Stimulated activated CD4-positive, alpha-beta T cell treated with anti-CD3 and anti-CD28 coated beads, Interleukin-1b, Interleukin-23, amount 100 ng/mL, for 1 hour (primary cell): ENCODE measurements at places on chromosomes 13 and 19.

DNA sequence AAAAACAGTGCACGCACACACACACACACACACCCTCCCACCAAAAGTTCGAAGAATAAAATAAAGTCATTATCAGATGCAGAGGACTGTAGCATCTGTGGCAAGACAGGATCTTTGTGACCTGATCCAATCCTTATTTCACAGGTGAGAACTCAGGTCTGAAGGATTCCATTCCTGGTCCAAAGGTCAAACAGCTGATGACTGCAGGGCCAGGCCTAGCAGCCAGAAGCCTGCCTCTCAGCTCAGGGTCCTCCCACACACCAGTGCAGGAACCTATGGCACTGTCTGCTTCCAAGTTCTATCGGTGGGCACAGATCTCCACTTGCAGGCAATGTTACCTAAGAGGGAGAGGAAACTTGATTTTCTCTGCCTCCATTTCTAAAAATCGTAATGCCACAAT, 57.5 kb downstream of the SERP2 start:
- DNase-seq = no peak

DNA sequence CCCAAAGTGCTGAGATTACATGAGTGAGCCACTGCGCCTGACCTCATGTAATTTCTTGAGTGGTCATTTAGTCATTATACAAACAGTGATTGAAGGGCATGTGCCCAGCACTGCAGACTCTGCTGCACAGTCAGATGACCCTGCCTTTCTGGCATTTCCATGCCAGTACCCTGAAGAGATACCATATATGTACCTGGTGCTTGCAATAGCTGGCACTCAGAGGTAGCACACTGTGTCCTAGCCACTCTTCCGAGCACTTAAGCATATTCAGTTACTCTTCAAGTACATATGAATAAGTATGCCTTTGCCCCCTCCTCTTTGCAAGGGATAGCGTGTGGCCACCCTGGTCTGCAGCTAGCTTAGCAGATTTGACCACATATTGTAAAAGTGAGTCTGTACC, 15.5 kb downstream of the STX10 start:
- DNase-seq = no peak

- DNase-seq = no peak
Observed at GRCh38 chr19:11138601-11139300, 16.8 kb downstream of the SPC24 start.

- no peak for DNase-seq
Observed at GRCh38 chr13:106529415-106530170, 5.9 kb downstream of the EFNB2 start.

DNA sequence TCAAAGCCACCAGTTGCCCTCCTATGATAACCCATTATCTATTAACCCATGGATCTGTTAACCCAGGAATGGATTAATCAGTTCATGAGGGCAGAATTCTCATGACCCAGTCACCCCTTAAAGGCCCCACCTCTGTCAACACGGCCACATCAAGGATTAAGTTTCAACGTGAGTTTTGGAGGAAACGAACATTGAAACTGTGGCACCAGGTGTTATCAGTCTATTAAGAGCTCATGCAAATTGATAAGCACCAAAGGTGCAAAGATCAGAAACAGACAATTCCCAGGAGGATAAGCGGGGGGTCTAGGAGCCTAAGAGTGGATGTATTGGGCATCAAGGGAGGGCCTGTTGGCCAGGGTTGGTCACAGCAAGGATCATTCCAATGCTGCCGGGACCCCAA, 19.9 kb upstream of the ELAVL1 start:
- no peak for DNase-seq

GRCh38 chr13:43815204-43815603, 28.4 kb upstream of the ENOX1 start:
- DNase-seq = no peak

DNA sequence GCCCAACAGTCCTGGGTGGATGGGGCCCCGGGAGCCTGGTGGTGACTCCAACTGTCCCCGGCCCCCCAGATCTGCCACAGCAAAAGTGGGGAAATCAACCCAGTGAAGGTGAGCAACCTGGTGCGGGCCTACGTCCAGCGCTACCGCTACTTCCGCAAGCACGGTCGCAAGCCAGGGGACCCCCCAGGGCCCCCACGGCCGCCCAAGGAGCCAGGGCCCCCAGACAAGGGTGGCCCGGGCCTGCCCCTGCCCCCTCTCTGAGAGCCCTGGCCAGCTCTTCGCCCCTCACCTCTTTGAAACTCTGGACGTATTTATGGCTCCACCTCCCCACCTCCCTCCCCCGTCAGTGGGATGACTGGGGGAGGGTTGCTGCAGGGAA, 7.5 kb downstream of the IRF3 start:
- DNase-seq = no peak

GRCh38 chr19:1632462-1633268, 19.8 kb downstream of the TCF3 start:
- no peak for DNase-seq

DNA sequence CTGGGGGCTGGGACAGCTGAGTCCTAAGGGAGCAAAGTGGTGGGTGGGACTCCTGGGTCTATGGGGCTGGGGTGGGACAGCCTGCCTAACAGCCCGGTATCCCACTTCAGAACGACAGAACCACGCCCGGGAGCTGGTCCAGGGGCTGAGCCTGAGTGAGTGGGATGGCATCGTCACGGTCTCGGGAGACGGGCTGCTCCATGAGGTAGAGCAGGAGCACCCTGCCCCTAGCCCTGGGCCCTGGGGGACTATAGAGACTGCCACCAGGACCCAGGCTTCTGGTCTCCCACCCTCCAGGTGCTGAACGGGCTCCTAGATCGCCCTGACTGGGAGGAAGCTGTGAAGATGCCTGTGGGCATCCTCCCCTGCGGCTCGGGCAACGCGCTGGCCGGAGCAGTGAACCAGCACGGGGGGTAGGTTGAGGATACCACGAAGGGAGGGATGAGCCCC, 8.6 kb downstream of the SPHK2 start:
- no peak for DNase-seq

GRCh38 chr19:45780448-45781213, 1.7 kb downstream of the DMPK start:
- no peak for DNase-seq

- no peak for DNase-seq
Observed at GRCh38 chr13:32924886-32925285, 91.3 kb upstream of the KL start.
